ENCODE measurements at places on chromosomes 11 and 22. TPM values are rescaled to one million over a fixed set of nuclear protein-coding genes. Genes with fewer than 3 reads are reported as not detected.

The MMP7 gene
- total RNA-seq, result not detected

The PGR gene
- 1.1 TPM for total RNA-seq

The NXPE2 gene
- total RNA-seq, result not detected

The MS4A1 gene
- total RNA-seq, result not detected

DNA sequence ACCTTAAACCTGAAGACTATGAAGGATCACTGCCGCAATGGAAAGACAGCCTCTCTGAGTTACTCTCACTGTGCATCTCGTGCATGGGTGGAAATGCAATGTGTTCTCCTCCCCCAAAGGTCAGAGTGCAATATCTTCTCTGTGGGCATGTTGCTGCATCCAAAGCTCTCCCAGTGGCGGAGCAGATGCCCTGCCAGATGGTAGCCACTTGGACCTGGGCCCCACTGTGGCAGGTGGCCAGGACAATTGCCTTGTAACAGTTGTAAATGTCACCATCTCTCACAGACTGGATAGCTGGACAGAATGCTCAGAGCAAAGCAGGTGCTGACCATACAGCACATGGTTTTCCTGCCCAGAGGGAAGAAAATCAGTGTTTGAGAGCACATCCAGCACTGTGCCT, 542.0 kb downstream of the FAM181B start:
- no peak for DNase-seq

- peak; percentile 84 for DNase-seq
Observed at GRCh38 chr11:63888170-63889086, 28.5 kb downstream of the RCOR2 start.

DNA sequence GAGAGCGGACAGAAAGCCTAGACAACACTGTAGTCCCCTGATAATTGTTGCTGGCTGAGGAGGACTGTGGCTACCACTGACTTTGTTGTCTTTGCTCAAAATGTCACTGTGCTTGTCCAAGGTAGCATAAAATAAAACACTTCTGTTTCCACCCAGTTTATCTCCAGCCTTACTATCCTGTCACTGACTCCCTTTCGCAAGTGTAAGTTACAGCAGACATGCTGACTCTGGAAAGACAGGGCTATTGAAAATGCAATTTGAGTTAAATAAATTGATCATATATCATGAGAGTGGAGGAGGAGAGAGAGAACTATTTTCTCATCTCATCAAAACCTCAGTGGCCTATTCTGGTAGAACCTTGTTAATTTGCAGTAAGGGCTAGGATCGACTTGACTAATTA, 138.0 kb upstream of the KIRREL3 start:
- DNase-seq, result no peak

DNA sequence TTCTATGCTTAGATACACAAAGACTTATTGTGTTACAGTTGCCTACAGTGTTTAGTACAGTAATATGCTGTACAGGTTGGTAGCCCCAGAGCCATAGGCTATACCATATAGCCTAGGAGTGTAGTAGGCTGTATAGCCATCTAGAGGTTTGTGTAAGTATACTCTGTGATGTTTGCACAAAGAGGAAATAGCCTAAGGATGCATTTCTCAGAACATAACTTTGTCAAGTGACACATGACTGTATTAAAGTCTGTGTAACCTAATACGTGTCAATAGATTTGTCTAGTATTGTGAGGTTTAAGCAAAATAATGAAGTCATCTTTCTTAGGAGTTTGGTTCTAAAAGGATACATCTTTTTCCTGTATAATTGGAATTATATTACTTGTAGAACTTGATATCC, 5.5 kb downstream of the ZC3H12C start:
- DNase-seq, result no peak

- DNase-seq, result peak; percentile 85
Observed at GRCh38 chr11:61688365-61689163, 8.4 kb downstream of the DAGLA start.

DNA sequence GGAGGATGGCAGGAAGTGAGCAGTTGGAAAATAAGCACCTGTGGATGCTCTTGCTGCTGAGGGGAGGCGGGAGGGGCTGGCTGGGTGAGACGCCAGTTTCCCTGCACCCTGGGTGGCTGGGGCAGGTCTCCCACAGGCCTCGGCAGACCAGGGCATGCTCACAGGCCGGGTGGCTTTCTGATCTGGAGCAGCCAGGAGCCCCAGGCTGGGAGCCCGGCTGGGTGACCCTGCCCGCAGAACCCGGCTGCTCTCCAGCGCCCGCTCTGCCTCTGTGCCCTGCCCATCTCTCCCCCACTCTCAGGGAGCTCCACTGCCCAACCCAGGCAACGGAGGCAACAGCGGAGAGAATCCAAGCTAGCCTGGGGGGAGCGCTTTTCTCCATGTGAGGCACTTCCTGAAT, 24.6 kb downstream of the DCPS start:
- DNase-seq, result no peak

DNA sequence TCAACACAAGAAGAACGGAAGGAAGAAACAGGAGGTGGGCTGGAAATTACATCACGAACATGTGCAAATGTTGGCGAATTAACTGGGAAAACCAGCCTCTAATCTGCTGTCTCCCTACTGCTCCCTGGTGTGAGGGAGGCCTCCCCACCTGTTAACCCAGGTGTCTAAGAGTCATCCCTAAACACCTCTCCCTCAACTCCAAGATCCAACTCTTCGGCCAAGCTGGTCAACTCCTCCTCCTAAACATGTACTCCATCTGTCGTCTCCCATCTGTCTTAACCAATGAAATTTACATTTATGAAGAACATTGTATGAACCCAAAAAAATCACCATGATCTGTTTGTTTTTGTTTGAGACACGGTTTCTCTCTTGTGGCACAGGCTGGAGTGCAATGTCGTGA, 154.2 kb downstream of the LARGE1 start:
- no peak for DNase-seq

DNA sequence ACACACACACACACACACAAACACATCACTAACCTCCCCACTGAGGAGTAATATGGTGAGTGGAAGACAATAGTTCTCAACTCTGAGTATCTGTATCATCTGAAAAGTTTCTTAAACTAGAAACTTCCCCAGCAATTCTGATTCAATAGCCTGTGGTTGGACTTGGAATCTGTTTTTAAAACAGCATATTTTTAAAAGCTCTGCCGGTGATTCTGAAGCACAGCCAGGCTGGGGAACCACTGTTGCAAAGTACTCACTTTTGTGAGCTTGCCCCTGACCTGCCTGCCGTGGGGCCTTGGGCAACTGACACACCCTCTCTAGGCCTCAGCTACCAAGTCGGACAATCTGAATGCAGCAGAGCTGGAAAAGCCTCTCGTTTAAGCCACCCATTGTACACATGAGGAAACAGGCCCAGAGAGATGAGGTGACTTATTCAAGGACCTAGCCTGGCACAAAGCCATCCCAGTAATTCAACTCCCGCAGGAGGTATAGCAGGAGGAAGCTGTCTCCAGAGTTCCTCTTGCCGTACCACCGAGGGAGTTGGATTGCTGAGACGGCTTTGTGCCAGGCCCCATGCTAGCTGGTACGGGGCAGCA, 8.9 kb downstream of the SLC15A3 start:
- DNase-seq, result no peak

DNA sequence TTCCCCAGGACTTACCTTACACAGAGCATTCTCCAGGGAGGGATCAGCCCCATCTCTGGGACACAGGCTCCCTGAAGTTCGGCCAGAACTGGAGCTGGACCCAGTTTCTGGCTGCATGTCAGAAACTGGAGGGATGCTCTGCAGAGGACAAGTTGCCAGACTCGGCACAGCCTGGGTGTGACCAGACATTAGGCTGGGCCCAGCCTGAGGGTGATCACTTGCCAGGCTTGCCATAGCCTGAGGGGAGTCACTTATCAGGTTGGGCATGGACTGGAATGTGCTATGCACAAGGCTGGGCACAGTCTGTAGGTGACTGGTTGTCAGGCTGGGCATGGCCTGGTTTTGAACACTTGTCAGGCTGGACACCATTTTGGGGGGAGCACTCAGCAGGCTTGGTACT, 30.7 kb upstream of the STK33 start:
- DNase-seq, result no peak

DNA sequence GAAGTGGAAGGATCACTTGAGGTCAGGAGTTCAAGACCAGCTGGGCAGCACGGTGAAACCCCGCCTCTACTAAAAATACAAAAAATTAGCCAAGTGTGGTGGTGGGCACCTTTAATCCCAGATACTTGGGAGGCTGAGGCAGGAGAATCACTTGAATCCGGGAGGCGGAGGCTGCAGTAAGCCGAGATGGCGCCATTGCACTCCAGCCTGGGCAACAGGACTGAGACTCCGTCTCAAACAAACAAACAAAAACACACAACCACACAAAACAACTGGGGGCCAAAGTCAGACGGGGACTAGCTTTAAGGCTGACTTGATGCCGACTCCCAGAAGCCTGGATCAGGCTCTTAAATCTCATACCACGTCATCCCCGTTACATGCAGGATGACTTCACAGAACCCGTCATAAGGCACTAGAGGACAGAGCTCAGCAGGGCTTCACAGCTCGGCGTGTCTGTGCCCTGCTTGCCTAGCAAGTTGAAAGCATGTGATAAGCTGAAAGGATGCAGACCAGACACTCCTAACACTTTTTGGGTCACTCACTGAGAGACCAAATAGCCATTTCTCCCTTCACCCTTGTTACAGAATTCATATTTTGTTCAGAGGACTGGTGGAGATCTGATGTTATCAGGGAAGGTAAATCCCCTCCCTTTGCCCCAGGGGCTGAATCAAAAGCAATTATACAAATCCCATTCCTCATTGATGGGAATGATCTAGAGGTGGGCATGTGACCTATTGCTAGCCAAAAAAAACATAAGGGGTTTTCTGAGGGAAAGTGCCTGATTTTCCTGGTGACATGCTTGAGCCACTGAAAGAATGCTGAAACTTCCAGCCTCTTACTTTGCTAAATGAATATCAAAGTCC, 65.4 kb downstream of the GAB2 start:
- no peak for DNase-seq

All from H4 (cell line).